ENCODE measurements at places on chromosomes 2 and 18. TPM values are rescaled to one million over a fixed set of nuclear protein-coding genes. Genes with fewer than 3 reads are reported as not detected.

The MAP3K2 gene
- 9.9 TPM for polyA plus RNA-seq

The MPP4 gene
- 0.27 TPM for polyA plus RNA-seq

The SLC14A1 gene
- polyA plus RNA-seq: not detected

The COMMD1 gene
- polyA plus RNA-seq: 35.8 TPM

The PUM2 gene
- 30.1 TPM for polyA plus RNA-seq

The CCDC148 gene
- 0.13 TPM for polyA plus RNA-seq

The UGT1A5 gene
- 1.3 TPM for polyA plus RNA-seq

The SERPINB5 gene
- polyA plus RNA-seq: 1,046 TPM

The HTR2B gene
- not detected for polyA plus RNA-seq

GRCh38 chr2:133822517-133823225, 254.4 kb upstream of the NCKAP5 start:
- H3K4me3 ChIP-seq: no peak overlapping the region
- no peak for DNase-seq
- H3K27me3 ChIP-seq: no peaks in the 10 kb centered on the region
- peaks cover 11% of the 10 kb centered on the region for H3K4me1 ChIP-seq
- no peak overlapping the region for H3K27ac ChIP-seq

GRCh38 chr2:25201265-25201664, 32.9 kb upstream of the POMC start:
- H3K4me1 ChIP-seq: no peaks in the 10 kb centered on the region
- no peaks in the 10 kb centered on the region for H3K36me3 ChIP-seq
- no peaks in the 10 kb centered on the region for H3K27me3 ChIP-seq
- no peak overlapping the region for H3K27ac ChIP-seq
- no peak overlapping the region for H3K4me3 ChIP-seq
- no peak for DNase-seq

GRCh38 chr18:9612977-9613376, 1.4 kb downstream of the PPP4R1 start:
- H3K4me1 ChIP-seq: peaks cover 60% of the 10 kb centered on the region
- peak overlapping the region; percentile 98 for H3K4me3 ChIP-seq
- DNase-seq: no peak
- H3K27me3 ChIP-seq: no peaks in the 10 kb centered on the region
- peak overlapping the region; percentile 95 for H3K27ac ChIP-seq

GRCh38 chr18:4237664-4238041, 217.5 kb downstream of the DLGAP1 start:
- no peak overlapping the region for H3K27ac ChIP-seq
- no peak overlapping the region for H3K4me3 ChIP-seq
- H3K27me3 ChIP-seq: no peaks in the 10 kb centered on the region
- no peak for DNase-seq
- H3K4me1 ChIP-seq: no peaks in the 10 kb centered on the region
- no peaks in the 10 kb centered on the region for H3K36me3 ChIP-seq

DNA sequence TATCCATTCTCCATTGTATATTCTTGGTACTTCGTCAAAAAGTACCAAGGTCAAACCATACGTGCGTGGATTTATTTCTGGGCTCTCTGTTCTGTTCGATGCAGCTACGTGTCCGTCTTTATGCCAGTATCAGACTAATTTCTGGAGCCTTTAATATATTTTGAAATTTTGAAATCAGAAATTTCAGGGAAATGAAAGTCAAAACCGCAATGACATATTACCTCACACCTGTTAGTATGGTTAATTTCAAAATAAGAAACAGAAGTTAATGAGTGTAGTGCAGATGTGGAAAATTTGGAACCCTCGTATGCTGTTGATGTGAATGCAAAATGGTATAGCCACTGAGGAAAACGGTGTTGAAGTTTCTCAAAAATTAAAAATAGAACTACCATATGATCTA, 156.1 kb upstream of the TRIB2 start:
- no peak for DNase-seq
- peaks cover 2% of the 10 kb centered on the region for H3K4me1 ChIP-seq
- H3K27ac ChIP-seq: no peak overlapping the region
- H3K4me3 ChIP-seq: no peak overlapping the region

DNA sequence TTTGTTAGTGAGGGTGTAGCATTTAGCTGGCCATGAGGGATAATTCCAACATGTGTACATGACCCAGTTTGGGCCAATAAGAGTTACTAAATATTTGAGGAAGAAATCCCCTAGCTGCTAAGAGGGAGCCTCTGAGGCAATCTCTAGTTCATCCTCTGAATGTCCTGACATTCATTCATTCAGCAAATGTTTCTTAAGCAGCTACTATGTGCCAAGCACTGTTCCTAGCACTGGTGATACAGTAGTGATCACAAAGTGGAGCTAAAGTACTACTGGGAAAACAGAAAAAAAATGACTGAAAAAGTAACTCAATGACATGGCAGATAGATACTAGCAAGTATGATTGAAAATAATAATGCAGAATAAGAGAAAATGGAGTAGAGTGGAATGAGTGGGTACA, 79.8 kb upstream of the PID1 start:
- no peak for DNase-seq
- H3K36me3 ChIP-seq: no peaks in the 10 kb centered on the region
- peak overlapping the region; percentile 72 for H3K27ac ChIP-seq
- no peak overlapping the region for H3K4me3 ChIP-seq
- no peaks in the 10 kb centered on the region for H3K27me3 ChIP-seq

DNA sequence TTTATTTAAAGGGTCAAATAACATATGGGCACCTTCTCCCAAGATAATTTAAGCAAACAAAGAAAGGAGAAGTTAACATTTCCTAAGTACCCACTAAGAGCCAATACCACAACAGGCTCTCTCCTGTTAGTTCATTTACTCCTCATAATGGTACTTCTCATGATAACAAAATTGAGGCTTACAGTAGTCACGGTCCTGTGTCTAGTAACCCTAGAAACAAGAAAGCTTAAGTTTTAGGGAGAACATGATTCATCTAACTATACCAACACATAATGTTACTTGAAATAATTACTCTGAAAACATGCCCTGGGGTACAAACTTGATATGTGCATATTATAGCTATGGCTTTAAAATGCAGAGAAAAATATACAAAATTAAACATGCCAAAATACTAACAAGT, 19.8 kb downstream of the IWS1 start:
- H3K4me1 ChIP-seq: peaks cover 13% of the 10 kb centered on the region
- no peak overlapping the region for H3K4me3 ChIP-seq
- no peak for DNase-seq
- no peak overlapping the region for H3K27ac ChIP-seq
- H3K36me3 ChIP-seq: peaks cover 20% of the 10 kb centered on the region

DNA sequence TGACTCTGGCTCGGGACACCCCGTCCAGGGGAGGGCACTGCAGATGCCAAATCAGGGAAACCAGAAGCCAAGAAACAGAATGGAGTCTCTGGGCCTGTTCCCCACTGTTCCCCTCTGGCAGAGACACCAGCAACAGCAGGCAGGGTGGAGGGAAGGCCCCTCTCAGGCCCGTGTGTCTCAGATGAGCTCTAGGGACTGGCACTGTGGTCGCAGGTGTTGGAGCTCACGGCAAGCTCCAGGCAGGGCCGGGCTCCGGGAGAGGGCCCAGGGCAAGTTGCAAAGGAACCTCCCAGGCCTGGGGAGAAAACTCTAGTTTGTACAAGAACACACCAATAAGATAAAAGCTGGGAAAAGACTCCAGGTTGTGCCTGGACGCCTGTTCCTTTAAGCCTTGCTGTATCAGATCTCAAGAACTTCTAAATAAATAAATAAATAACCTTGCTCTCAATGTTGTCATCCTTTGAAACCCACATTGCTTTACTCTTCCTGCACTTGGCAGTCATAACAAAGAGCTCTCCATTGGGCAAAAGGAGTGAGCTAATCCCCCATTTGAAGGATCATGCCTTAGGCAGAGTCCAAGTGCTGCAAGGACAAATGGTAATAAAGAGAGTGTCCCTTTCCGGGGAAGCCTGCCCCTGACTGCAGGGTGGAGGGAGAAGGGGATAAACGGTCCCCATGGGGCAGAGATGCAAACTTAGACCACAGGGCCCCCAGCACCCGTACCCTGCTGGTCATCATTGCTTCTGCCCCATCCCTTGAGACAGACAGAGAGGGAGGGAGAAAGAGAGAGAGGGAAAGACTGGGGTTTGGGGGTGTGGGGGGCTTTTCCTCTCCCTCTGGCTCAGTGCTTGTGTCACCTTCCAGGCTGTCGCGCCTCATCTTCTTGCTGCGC, 33.3 kb downstream of the CNGA3 start:
- no peaks in the 10 kb centered on the region for H3K4me1 ChIP-seq
- DNase-seq: no peak
- H3K36me3 ChIP-seq: no peaks in the 10 kb centered on the region
- H3K27ac ChIP-seq: no peak overlapping the region

- no peak for DNase-seq
- H3K36me3 ChIP-seq: peaks cover 21% of the 10 kb centered on the region
- H3K27me3 ChIP-seq: no peaks in the 10 kb centered on the region
- H3K27ac ChIP-seq: no peak overlapping the region
- no peak overlapping the region for H3K4me3 ChIP-seq
Observed at GRCh38 chr18:9530226-9531009, 55.1 kb downstream of the RALBP1 start.

- no peak for DNase-seq
- H3K27me3 ChIP-seq: no peaks in the 10 kb centered on the region
- H3K4me3 ChIP-seq: no peak overlapping the region
- no peak overlapping the region for H3K27ac ChIP-seq
- no peaks in the 10 kb centered on the region for H3K4me1 ChIP-seq
- peaks cover 40% of the 10 kb centered on the region for H3K36me3 ChIP-seq
Observed at GRCh38 chr2:223989206-223989855, 32.1 kb downstream of the MRPL44 start.

GRCh38 chr2:153027533-153027932, 309.1 kb downstream of the ARL6IP6 start:
- no peak overlapping the region for H3K4me3 ChIP-seq
- no peaks in the 10 kb centered on the region for H3K4me1 ChIP-seq
- no peak for DNase-seq

DNA sequence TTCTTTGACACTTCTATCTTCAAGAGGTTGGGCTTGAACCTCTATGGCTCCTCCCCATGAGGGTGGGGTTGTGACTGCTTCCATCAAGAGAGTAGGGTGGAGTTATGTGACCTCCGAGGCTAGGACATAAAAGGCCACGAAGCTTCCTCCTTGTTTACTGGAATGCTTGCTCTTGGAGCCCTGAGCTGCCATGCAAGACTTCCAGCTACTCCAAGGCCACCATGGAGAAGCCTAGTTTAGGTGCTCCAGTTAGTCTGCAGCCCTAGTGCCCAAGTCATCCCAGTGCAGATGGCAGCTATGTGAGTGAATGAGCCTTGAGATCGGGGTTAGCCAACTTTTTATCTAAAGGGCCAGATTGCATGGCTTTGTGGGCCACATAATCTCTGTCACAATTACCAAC, 2.4 kb upstream of the MERTK start:
- H3K4me3 ChIP-seq: no peak overlapping the region
- H3K4me1 ChIP-seq: peaks cover 16% of the 10 kb centered on the region
- H3K27me3 ChIP-seq: peaks cover 29% of the 10 kb centered on the region

DNA sequence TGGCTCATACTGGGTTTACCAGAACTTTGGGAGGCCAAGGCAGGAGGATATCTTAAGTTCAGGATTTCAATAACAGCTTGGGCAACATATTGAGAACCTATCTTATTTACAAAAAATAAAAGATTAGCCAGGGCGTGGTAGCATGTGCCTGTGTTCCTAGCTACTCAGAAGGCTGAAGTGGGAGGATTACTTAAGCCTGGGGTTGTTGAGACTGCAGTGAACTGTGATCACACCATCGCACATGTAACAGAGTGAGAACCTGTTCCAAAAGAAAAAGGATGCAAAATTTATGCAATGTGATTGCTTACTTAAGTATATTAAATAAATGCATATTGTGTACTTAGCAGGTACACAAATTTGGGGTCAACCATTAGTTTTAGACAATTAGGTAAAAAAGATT, 768.9 kb upstream of the CDH7 start:
- no peaks in the 10 kb centered on the region for H3K4me1 ChIP-seq
- H3K27me3 ChIP-seq: no peaks in the 10 kb centered on the region
- H3K27ac ChIP-seq: no peak overlapping the region
- H3K36me3 ChIP-seq: no peaks in the 10 kb centered on the region
- no peak overlapping the region for H3K4me3 ChIP-seq

- no peak overlapping the region for H3K4me3 ChIP-seq
- H3K36me3 ChIP-seq: no peaks in the 10 kb centered on the region
- H3K27ac ChIP-seq: no peak overlapping the region
- no peaks in the 10 kb centered on the region for H3K4me1 ChIP-seq
- no peaks in the 10 kb centered on the region for H3K27me3 ChIP-seq
- no peak for DNase-seq
Observed at GRCh38 chr18:78303519-78304191, 676.0 kb upstream of the SALL3 start.

DNA sequence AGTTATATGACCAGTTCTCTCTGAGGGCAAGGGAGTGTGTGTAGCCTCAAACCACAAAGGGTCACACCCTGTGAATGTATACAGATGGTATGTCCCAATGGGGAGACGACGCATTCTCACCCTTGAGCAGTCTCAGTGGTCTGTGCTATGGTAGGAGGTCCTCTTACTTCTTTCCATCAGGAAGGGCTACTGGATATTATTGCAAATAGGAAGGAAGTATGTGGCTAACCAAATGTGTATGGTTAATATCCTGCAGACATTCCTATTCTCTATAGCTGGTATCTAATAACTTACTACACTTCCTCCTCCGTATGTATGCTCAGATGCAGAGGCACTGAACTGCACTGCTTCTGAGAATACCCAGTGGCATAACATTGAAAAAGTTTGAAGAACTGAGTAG, 306.7 kb upstream of the CCDC68 start:
- no peak overlapping the region for H3K27ac ChIP-seq
- no peaks in the 10 kb centered on the region for H3K27me3 ChIP-seq
- DNase-seq: peak; percentile 49
- H3K36me3 ChIP-seq: no peaks in the 10 kb centered on the region
- H3K4me1 ChIP-seq: peaks cover 12% of the 10 kb centered on the region
- H3K4me3 ChIP-seq: no peak overlapping the region

GRCh38 chr2:7950035-7950612, 731.7 kb upstream of the ID2 start:
- no peaks in the 10 kb centered on the region for H3K4me1 ChIP-seq
- no peak overlapping the region for H3K27ac ChIP-seq
- no peak overlapping the region for H3K4me3 ChIP-seq
